ENCODE measurements at places on chromosomes 13 and 19.

DNA sequence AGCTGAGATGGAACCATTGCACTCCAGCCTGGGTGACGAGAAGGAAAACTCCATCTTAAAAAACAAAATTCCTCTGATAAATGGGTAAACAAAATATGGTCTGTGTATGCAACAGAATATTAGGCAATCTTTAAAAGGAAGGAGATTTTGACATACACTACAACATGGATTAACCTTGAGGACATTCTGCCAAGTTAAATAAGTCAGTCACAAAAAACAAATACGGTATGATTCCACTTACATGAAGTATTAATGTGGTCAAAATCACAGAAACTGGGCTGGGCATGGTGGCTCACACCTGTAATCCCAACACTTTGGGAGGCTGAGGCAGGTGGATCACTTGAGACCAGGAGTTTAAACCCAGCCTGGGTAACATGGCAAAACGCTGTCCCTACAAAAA lies 3.0 kb upstream of the ZNF444 start:
- no peak overlapping the region for H3K4me3 ChIP-seq
- no peak overlapping the region for H3K27ac ChIP-seq
- no peaks in the 10 kb centered on the region for H3K36me3 ChIP-seq
- no peak for DNase-seq
- peaks cover 17% of the 10 kb centered on the region for H3K4me1 ChIP-seq
- H3K27me3 ChIP-seq = no peaks in the 10 kb centered on the region

DNA sequence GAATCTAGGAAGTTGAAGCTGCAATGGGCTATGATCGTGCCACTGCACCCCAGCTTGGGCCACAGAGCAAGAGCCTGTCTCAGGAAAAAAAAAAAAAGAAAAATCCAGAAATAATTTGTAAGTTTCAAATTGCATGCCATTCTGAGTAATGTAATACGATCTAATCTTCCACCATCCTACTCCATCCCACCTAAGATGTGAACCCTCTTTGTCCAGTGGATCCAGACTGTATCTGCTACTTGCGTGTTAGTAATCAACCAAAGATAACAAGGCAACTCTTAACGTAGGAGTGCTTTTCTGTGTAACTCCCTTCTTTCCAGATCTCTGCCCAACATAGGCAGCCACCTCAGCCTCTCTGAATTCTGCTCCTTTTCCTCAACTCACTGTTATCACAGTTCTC lies 24.3 kb downstream of the RFC3 start:
- H3K4me3 ChIP-seq = no peak overlapping the region
- H3K36me3 ChIP-seq = no peaks in the 10 kb centered on the region
- H3K4me1 ChIP-seq = no peaks in the 10 kb centered on the region
- H3K27me3 ChIP-seq = no peaks in the 10 kb centered on the region
- no peak overlapping the region for H3K27ac ChIP-seq

DNA sequence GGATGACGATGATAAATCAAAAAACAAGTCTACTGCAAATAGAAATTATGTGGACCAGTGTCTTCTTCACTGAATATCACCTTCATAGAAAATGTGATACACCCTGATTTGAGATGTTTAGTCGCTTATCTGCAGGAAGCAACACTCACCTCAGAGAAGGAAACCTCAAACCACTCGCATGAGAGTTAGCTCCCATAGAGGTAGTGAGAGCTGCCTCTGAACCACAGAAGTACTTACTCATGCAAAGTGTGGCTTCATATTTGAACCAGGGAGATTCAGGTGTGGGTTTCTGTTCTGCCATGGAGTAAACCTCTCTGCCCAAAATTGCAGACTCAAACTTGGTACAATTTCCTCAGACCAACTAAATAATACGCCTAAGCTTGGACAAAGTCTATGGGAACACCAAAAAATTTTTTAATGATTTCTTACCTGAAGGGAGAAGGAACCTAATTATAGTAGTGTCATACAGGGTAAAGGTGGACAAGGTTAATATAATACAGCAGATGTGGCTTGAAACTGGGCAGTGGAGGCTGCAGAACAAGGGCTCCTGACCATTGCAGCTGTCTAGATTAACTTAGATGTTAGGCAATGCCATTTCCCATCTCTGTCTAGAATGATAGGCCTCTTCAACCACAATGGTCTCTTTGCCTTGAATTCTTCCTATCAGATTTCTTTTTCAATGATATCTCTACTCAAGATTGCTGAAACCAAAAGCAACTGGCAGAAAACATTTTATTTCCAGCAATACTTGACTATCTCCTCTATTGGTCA lies 29.6 kb upstream of the RCBTB2 start:
- H3K36me3 ChIP-seq = no peaks in the 10 kb centered on the region
- H3K27ac ChIP-seq = no peak overlapping the region
- H3K4me1 ChIP-seq = no peaks in the 10 kb centered on the region
- DNase-seq = no peak

DNA sequence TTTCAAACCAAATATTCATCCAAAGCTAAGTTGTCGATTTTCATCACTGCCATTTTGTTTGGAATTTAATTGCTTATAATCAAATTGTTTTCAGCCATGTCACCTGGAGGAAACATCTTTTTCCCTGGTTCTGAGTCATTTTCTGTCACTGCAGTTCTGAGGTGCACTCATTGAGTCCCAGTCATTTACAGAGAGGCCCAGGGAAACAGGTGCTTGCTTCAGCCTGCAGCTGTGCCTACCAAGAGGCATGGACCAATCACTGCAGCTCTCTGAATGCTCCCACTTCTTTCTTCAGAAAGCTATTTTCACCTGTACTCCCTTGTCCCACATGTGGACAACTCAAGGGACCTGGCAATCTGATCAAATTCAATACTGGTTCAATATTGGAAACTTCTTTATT lies 308.1 kb downstream of the COG6 start:
- no peaks in the 10 kb centered on the region for H3K27me3 ChIP-seq
- H3K4me1 ChIP-seq = no peaks in the 10 kb centered on the region
- H3K36me3 ChIP-seq = no peaks in the 10 kb centered on the region
- no peak for DNase-seq
- H3K27ac ChIP-seq = no peak overlapping the region
- H3K4me3 ChIP-seq = no peak overlapping the region

- H3K27me3 ChIP-seq = no peaks in the 10 kb centered on the region
- no peak for DNase-seq
- H3K4me1 ChIP-seq = no peaks in the 10 kb centered on the region
Measured at GRCh38 chr19:2867025-2867991, at the start of gene ZNF556. Gene ZNF556 (plus strand): TSS chr19:2867335. CDS start chr19:2867422, 87 bp downstream.

- no peak overlapping the region for H3K4me3 ChIP-seq
- DNase-seq = no peak
- H3K27me3 ChIP-seq = no peaks in the 10 kb centered on the region
- H3K4me1 ChIP-seq = peaks cover 12% of the 10 kb centered on the region
- peaks cover 14% of the 10 kb centered on the region for H3K36me3 ChIP-seq
Measured at GRCh38 chr19:48797103-48797502, 13.7 kb downstream of the BCAT2 start.

DNA sequence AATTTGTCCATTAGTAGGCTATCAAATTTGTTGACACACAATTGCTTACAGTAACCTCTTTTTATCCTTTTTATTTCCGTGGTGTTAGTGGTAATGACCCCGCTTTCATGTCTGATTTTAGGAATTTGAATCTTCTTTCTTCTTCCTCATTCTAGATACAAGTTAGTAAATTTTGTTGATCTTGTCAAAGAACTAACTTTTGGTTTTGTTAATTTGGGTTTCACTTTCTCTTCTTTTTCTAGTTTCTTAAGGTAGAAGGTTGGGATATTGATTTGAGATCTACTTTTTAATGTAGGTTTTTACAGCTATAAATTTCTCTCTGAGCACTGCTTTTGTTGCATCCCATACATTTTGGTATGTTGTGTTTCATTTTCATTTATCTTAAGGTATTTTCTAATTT lies 53.3 kb upstream of the SLC7A1 start:
- no peak overlapping the region for H3K27ac ChIP-seq
- no peaks in the 10 kb centered on the region for H3K4me1 ChIP-seq
- DNase-seq = no peak
- H3K4me3 ChIP-seq = no peak overlapping the region
- no peaks in the 10 kb centered on the region for H3K27me3 ChIP-seq

DNA sequence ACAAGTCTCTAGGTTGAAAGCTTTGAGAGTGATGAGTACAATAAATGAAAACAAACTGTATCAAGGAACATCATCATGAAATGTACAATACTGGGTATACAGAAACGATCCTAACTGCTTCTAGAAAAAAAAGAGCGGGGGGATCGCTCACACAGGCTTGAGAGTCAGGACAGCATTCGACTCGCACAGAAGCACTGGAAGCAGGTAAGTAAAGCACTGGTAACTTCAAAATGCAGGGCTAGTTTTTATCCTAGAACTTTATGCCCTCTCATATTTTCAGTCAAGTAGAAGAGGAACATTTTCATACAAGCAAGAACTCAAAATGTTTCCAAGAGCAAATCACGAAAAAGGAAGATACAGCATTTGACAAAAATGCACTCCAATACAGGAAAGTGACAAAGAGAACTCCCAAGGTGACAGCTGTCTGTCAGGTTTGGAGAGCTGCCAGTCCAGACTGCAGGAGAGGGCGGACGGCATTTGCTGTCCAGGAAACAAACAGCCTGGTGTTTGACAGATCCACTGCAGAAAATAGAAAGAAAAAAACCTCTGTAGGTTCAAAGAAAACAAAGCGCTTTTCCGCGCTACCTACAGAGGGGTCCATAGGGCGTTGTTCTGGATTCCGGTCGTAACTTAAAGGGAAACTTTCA lies 58.2 kb upstream of the XPO4 start:
- no peak for DNase-seq
- H3K36me3 ChIP-seq = no peaks in the 10 kb centered on the region
- H3K4me3 ChIP-seq = no peak overlapping the region
- H3K27me3 ChIP-seq = no peaks in the 10 kb centered on the region

- no peak overlapping the region for H3K27ac ChIP-seq
- H3K4me3 ChIP-seq = no peak overlapping the region
- H3K27me3 ChIP-seq = no peaks in the 10 kb centered on the region
- H3K4me1 ChIP-seq = no peaks in the 10 kb centered on the region
- H3K36me3 ChIP-seq = no peaks in the 10 kb centered on the region
Measured at GRCh38 chr13:107205318-107206104, 637.6 kb upstream of the ARGLU1 start.

GRCh38 chr19:2811221-2811722 lies 8.4 kb upstream of the ZNF554 start:
- no peaks in the 10 kb centered on the region for H3K27me3 ChIP-seq
- no peaks in the 10 kb centered on the region for H3K4me1 ChIP-seq
- H3K27ac ChIP-seq = no peak overlapping the region
- DNase-seq = no peak
- no peak overlapping the region for H3K4me3 ChIP-seq

GRCh38 chr19:4597278-4597974 lies 37.9 kb upstream of the SEMA6B start:
- no peak overlapping the region for H3K4me3 ChIP-seq
- no peak for DNase-seq
- no peaks in the 10 kb centered on the region for H3K27me3 ChIP-seq
- H3K36me3 ChIP-seq = no peaks in the 10 kb centered on the region

GRCh38 chr13:44648392-44649103 lies 72.4 kb upstream of the TSC22D1 start:
- no peak overlapping the region for H3K4me3 ChIP-seq
- no peaks in the 10 kb centered on the region for H3K27me3 ChIP-seq
- no peaks in the 10 kb centered on the region for H3K36me3 ChIP-seq
- H3K4me1 ChIP-seq = peaks cover 6% of the 10 kb centered on the region

DNA sequence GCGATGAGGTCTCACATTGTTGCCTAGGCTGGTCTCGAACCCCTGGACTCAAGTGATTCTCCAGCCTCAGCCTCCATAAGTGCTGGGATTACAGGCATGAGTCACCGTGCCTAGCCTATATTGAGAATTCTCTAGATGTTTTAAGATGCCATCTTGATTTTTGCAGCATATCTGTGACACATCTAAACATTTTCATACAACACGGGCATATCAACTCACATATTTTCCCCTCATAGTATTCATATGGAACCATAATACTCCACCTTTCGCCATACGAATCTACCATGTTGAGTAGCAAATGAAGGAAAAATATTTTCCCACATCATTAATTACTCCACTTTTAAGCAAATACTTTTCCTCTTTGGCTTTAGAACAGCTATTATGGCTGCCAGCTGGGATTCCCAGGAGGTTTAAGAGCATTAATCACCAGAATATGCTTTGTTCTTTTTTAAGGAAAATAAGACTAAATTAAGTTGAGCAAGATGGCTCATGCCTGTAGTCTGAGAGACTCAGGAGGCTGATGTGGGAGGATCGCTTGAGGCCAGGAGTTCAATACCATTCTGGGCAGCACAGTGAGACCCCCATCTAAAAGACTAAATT lies 56.9 kb upstream of the GTF2F2 start:
- H3K27me3 ChIP-seq = no peaks in the 10 kb centered on the region
- no peaks in the 10 kb centered on the region for H3K4me1 ChIP-seq
- DNase-seq = no peak
- no peak overlapping the region for H3K27ac ChIP-seq
- H3K36me3 ChIP-seq = no peaks in the 10 kb centered on the region

DNA sequence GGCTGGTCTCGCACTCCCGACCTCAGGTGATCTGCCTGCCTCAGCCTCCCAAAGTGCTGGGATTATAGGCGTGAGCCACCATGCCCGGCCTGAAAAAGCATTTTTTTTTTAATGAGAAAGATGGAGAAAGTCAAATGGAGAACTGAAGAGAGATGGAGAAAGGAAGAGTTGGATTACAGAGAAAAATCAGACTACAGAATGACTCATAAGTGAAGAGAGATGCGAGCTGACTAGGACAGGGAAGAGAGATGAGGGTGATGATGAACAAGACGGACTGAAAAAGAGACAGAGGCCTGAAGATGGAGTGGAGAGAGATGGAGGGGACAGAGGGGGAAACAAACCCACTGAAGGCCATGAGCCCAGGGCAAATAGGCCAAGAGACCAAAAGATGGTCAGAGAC lies 1.5 kb downstream of the DHX34 start:
- no peak overlapping the region for H3K4me3 ChIP-seq
- no peak overlapping the region for H3K27ac ChIP-seq
- H3K4me1 ChIP-seq = peaks cover 21% of the 10 kb centered on the region
- peaks cover 29% of the 10 kb centered on the region for H3K36me3 ChIP-seq

DNA sequence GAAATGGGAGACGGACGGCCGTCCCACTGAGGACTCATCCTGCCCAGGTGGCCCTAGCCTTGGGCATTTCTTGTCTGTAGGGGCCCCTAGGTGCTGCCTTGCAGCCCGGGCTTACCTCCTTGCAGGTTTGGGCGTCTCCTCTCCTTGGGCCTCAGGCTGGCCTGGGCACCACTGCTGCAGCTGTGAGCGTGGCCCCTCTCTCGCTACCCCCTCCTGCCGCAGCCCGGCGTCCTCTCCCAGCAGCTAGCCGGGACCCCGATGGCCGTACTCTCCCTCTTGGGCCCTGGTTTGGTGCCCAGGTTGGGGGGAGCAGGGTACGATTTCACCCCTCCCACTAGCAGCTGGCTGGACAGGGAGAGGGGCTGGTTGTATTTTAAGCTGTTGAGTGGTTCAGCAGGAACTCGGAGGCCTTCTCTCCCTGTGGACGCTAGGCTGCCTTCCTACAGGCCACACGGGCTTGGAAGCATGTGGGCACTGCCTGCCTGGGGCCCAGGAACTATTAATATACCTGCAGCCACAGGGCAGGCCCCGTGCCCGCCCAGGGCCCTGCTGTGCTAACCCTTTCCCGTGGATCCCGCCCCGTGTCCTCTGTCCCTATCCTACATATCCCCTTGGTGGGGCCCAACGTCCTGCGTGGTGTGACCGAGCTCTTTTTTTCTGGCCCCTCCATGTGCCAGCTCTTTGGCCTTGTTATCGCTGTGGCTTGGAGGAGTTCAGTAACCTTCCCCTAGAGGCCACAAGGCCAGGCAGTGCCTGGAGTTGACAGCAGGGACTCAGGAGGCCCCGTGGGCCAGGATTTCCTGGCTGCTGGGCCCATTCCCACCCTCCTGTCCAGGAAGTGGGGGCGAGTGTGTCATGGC lies 11.7 kb downstream of the NDUFB7 start:
- no peak for DNase-seq
- H3K27ac ChIP-seq = peak overlapping the region; percentile 88
- no peaks in the 10 kb centered on the region for H3K27me3 ChIP-seq
